ENCODE measurements at places on chromosomes 4 and X.

DNA sequence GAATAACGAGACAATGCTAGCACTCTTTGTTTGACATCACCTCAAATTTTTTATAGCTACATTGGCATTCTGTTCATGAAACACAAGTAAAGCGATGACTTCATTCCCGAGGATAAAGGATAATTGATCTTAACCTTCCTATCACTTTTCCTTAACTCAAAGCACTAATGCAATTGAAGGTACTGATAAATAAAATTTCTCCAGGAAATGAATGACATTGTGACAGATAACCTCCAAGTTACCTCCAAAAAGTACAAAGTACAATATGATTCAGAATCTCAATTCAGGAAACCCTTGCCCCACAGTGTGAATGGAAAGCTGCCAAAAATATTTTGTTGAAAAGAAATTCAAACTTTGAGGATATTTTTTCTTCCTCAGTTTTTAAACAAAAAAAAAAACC lies 1.8 kb downstream of the PRSS12 start:
- DNase-seq, result no peak

DNA sequence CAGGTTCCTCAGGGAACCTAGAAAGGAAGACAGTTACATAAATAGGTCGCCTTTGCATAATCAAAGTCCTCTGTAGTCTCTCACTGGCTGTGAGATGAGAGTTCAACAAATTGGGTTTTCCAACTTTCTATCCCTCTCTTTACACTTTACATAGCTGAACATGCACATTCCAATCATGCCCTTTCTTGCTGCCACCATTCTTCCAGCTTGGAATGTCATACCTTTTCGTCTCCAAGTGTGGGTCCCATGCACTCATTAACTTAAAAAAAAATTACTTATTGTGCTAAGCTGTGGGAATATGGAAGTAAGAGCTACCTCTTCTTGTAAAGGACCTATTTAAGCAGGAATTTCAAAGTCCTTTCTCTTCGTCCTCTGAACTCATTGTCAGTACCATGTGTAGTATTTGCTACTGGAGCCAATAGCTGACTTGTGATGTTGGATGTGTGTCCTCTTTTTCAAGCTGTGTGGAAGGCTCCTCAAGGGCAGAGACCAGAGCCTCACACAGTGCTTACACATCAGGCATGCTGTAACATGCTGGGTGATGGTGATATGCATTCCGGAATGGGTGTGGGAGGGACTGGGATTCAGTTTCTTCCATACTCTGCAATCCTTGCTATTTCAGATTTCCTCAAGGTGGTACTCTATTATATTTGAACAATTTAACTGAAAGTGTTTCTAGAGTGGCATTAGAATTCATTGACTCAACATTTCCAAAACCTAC lies 7.1 kb downstream of the ENOPH1 start:
- DNase-seq, result no peak

GRCh38 chr4:147054228-147054872 lies 108.7 kb upstream of the TTC29 start:
- no peak for DNase-seq

- DNase-seq, result no peak
These were observed 622.5 kb downstream of the ANKRD50 start for GRCh38 chr4:124090021-124090420.

DNA sequence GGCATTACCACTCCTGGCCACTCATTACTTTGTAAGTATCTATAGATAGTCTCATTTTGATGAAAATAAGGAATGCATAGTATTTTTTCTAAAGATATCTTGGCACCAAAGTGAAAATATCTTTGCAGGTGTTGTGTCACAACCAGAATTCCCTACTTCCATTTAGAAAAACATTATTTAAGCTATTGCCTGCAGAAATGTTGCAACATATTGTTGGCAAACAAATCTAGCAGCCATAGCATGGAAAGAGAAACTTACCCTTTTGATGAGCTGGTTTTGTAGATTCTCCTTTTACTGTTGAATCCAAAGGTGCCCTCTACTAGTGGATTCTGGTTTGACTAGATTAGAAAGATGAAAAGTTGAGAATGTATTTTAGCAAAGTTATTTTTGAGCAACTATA lies 138.8 kb downstream of the AREG start:
- no peak for DNase-seq

GRCh38 chrX:56812515-56813105 lies 83.6 kb downstream of the NBDY start:
- DNase-seq, result peak; percentile 58

DNA sequence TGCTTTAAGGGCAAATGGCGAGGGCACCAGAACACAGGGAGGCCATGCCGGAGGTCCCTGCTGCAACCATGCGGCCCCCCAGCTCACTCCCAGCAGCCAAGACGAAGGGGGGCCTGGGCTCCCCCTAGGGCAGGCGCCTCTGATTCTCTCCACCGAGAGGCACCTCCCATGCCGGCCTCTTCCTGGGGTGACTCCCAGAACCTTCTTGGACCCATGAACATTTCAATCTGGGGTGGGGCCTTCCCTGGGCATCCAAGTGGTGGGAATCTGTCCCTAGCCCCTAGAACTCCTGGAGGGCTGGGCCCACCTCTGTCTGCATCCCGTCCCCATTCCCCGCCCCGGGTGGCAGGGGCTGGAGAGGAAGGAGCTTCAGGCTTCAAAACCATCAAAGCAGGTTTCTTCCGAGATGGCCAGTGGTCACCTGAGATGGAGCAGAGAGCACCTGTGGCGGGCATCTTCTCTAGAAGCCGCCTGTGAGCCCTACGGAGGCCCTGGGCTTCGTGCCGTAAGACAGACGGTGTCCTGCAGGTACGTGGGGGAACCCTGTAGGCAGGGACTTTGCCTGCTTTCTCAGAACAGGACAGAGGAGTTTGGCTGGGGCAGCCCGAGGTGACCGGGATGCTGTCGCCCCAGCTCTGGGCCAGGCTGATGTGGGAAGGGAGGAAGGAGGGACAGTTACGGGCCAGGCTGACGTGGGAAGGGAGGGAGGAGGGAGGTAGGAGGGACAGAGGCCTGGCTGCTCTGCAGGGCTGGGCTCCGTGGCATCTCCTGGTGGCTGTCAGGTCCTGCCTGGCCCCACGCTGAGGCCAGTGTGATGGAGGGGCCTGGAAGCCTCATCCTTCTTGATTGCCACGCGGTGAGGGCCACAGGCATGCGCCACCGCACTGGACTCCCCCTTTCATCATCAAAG lies 6.8 kb upstream of the SLC25A6 start:
- no peak for DNase-seq

- DNase-seq, result no peak
These were observed 7.8 kb upstream of the MXD4 start for GRCh38 chr4:2269618-2270163.

DNA sequence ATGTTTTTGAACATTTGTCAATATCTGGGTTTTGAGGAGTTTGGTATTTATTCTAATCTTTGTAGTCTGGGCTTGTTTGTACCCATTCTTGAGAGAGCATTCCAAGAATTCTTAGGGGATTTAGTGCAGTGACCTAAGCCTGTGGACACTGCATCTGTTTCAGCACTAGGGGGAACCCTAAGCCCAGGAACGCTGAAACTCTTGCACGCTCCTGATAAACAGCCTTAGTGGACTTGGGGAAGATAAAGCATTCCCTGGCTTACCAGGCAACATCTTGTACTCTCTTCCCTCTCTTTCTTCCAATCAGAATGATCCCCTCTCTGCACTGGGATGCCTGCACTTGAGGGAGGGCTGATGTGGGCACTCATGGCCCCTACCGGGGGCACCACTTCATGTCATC lies 654.9 kb upstream of the HTR2C start:
- no peak for DNase-seq

DNA sequence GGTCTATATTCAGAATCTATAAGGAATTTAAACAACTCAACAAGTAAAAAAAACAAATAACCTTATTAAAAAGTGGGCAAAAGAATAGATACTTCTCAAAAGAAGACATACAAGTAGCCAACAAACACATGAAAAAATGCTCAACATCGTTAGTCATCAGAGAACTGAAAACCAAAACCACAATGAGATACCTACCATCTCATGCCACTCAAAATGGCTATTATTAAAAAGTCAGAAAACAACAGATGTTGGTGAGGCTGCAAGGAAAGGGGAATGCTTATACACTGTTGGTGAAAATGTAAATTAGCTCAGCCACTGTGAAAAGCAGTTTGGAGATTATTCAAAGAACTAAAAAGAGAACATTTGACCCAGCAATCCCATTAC lies 201.6 kb downstream of the QDPR start:
- no peak for DNase-seq

DNA sequence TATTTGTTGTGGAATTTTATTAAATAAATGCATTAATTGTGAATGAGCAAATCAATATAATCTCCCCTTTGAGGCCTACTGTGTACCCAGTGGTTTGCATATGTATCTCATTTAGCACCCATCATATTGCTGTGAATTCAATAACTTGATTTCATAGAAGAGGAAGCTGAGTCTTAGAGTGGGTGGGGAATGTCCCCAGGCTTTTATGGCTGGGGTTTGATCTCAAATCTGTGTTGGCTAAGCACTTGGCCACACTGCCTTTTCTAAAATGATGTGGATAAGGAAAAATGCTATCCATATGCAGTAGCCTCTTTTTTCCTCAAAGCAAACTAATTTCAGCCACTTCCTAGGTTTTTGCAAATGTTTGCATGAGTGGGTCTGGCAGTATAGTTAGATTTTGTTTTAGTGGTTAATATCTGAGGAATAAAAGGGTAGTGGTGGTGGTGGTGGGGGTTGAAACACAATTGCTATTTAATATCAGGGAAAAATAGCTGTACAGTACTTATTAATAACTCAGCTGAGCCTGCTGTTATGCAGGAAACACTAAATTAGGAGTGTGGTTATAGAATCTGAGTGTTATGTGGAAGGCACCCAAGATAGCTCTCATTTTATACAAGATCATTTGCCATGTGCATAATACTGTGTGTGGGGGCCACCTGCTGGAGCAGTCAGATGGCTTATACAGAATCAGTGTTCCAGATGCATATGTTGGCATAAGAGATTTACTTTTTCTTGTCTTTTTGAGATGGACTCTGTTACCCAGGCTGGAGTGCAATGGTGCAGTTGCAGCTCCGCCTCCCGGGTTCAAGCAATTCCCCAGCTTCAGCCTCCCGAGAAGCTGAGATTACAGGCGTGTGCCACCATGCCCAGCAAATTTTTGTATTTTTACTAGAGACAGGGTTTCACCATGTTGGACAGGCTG lies 108.0 kb downstream of the TMEM131L start:
- DNase-seq, result peak; percentile 76

DNA sequence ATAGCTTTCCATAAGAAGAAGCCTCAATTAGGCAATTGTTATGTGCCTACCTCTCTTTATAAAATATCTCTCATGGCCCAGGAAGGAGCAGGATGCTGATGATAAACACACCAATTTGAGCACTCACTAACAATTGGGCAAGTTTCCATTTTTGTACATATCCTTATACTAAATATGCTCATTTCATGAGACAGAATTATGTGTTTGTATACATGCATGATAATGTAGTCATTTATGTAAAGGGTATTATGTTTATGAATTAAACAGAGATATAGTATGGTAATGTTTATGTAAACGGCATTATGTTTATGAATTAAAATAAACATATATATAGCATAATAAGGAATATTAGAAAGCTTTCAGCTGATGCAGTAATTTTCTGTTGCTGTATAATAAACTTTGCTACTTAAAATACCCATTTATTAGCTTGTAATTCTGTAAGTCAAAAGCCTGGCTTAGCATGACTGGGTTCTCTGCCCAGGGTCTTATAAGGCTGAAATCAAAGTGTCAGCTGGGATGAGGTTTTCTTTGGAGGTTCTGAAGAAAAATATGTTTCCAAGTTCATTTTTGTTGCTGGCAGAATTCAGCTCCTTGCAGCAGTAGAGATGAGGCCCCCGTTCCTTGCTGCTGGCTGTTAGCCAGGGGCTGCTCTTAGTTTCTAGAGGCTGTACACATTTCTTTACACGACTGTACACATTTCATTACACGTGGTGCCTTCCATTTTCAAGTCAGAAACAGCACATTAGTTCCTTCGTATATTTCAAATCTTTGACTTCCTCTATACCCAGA lies 89.0 kb downstream of the GLRA2 start:
- DNase-seq, result no peak

DNA sequence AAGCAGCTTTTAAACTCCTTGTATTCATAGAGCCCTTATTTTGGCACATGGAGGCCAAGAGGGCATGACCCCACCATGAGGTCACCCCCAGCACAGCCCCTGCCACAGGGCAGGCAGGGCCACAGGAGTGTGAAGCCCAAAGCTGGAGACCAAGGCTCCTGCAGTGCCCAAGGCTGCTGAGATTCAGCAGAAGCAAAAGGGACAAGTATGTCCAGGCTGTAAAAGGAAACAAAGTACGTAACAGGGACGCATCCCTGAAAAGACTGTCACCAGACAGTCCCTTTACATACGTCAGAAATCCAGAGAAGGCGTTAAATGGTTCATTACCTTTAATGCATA lies 18.9 kb downstream of the GAK start:
- no peak for DNase-seq

DNA sequence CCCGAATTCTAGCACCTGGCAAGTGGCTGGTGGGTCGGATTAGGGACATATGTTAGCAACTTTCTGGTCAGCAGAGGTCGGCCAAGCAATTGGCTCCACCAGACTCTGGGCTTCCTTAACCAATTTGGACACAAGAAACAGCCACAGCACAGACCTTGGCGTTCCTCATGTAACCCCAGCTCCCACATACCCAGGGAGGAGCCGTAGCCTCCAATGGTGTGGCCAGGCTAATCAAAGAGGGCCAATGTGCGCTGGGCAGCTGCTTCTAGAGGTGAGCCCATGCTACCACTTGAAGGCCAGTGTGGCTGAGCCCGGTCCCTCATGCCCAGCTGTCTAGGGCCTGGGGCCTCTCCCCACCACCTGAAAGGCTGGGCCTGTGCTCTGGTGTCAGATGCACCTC lies 82.5 kb upstream of the MSX1 start:
- DNase-seq, result no peak

DNA sequence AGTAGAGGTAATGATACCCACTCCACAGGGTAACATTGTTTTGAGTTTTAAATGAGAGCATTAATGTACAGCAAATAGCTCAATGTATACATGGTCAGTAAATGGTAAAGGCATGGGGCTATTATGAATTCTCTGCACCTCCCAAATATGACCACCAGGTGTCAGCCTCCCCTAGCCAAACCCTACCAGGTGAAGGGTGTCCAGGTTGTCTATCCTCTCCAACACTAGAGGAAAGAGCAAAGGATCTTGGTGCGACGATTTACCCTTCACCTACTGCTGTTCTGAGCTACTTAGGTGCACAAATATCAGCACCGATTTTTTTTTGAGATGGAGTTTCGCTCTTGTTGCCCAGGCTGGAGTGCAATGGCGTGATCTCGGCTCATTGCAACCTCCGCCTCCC lies 26.5 kb upstream of the XIAP start:
- peak; percentile 57 for DNase-seq
